ENCODE measurements at places on chromosomes 7 and 10.

- no peak for DNase-seq
Measured at GRCh38 chr10:21813946-21814345, 189.6 kb downstream of the DNAJC1 start.

GRCh38 chr7:90708841-90709317, 112.8 kb downstream of the CDK14 start:
- DNase-seq: no peak

- DNase-seq: no peak
Measured at GRCh38 chr10:74824900-74825370, 1.5 kb upstream of the KAT6B start.

DNA sequence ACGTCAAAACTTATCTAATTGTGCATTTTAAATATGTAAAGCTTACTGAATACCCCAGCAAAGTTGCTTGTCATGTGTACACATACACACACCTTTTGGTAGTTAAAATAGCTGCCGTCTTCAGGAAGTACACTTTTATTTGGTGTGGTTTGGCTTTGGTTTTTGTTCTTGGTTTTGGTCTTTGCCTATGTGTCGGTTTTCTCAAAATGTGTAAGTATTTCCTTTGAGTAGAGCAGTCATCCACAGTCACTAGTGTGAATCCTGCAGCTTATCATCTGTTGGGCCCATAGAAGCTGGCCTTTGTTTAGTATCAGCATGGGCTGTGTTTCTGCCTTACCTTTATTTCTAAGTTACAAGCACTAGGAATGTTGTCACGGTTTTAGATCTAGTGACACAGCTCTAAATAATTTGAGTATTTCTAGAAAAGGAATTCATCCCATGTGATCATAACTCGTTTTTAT, 35.3 kb downstream of the NET1 start:
- DNase-seq: no peak

- peak; percentile 92 for DNase-seq
Measured at GRCh38 chr10:63711867-63712716, 190.9 kb downstream of the REEP3 start.

DNA sequence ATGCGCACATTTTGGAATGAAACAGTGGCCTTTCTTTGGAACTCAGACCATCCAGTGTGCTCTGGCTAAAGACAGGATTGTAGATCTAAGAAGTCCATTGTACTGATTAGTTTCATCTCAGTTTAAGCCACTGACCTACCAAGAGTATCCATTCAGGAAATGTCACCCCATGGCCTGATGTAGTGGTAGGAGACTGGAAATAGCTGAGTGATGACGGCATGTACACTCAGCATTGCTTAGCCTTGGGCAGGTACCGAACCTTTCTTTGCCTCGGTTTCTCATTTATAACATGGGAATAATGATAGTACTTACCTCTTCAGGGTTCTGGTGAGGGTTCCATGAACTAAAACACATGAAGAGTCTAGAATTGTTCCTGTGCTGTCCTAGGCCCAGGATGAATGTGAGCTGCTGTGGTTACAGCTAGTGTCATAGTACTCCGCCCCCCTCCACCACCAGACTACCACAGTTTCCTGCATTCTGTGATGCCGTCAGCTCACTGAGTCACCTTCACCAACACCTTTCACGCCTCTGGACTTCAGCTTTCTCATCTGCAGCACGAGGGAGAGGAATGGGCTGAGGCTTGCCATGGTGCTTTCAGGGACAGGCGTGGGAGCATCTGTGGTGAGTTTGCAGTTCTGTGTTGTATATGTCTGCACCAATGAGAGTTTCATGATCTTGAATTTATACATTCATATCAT, 484.0 kb upstream of the GALNT17 start:
- no peak for DNase-seq

DNA sequence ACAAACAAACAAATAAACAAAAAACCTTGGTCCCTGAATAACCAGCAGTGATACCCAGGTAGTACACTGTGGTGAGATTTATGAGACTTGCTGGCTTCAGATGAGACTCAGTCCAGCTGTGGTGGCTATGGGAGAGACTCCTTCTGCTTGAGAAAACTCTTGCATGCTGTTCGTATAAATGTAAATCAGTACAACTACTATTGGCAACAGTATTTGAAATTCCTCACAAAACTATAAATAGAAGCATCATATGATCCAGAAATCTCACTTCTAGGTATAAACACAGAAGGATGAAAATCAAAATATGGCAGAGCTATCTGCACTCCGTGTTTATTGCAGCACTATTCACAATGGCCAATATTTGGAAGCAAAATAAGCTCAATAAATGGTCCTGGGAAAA, 692.1 kb downstream of the PCDH15 start:
- DNase-seq: no peak

- no peak for DNase-seq
Measured at GRCh38 chr10:120318862-120319261, 138.2 kb upstream of the PLPP4 start.

- DNase-seq: no peak
Measured at GRCh38 chr7:6198689-6199595, 73.5 kb downstream of the CYTH3 start.

GRCh38 chr7:154857728-154858681, 144.9 kb downstream of the PAXIP1 start:
- DNase-seq: no peak

GRCh38 chr10:24900888-24901685, 51.3 kb downstream of the PRTFDC1 start:
- no peak for DNase-seq

DNA sequence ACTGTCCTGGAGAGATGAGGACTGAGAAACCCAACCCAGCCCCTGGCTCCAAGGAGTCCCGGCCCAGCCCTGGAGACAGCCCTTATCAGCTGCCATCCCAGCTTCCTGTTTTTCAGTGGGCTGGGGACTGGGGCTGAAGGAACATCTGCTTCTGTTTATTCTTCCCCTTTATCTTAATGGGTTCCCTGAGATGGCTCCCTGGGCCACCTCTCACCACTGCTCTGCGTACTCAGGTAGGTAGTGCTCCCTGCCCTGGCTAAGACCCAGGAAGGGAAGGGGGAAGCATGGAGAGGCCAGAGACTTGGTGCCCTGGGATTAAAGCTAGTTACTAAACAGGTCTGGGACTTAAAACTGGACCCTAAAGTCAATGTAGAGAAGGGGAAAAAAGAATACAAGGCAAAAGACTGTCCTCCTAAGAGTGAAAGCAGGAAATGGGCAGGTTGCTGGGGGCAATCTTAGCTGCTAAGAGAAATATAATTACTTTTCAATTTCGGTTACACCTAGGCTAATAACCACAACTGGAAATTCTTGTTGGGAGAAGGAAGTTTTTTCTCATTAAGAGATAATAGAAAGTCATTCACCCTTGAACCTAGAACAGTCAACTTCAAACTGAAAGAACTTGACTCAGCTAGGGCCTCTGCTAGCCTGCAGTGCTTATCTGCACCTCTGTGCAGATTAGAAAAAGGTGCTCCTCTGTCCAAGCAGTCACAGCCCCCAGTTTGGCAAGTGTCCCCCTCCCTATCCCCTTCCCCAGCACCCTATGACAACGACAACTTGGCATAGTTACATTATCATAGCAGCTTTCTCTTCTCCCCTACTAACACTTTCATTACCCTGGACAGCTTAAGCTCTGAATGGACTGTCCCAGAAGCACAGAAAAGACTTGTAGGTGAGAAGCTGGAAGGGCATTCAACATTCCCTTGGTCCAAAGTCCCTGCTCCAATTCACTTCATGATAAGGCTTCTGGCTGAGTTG, 65.6 kb upstream of the KDM7A start:
- peak; percentile 74 for DNase-seq

DNA sequence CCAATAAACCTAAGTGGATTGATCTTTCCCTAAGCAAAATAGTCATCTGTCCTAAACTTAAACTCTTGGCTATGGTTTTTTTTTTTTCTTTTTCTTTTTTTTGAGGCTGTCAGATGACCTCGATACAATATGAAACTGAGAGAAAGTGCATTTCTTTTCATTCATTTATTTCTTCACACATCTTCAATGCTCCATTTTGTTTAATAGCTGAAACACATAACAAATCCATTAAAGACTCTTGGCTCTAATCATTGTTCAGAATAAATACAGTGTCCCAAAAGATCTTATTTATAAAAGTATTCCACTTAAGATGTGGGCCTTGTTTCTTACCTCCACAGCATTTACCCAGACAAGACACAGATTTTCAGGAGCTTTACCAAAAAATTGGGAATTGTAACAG, 195.5 kb downstream of the TRIL start:
- DNase-seq: no peak

All from NCI-H2171 treated with DMSO at 0.1 percent for 48 hours (cell line).